ENCODE measurements at places on chromosomes 1 and 21. TPM values are rescaled to one million over a fixed set of nuclear protein-coding genes. Genes with fewer than 3 reads are reported as not detected.

The TGFBR3 gene
- 21.7 TPM for total RNA-seq

The SLC2A5 gene
- 1.4 TPM for total RNA-seq

The FCGR3A gene
- 56.3 TPM for total RNA-seq

The OR2M3 gene
- not detected for total RNA-seq

The NBPF6 gene
- not detected for total RNA-seq

The OR2C3 gene
- total RNA-seq, result not detected

The AGMAT gene
- 0.35 TPM for total RNA-seq

Measured in left lung (tissue), 14 donors.